Cardiac muscle cell (in vitro differentiated cells and primary cell): ENCODE measurements at places on chromosomes 1 and 21. TPM values are rescaled to one million over a fixed set of nuclear protein-coding genes. Genes with fewer than 3 reads are reported as not detected.

Gene ETV3L
- total RNA-seq: not detected in 2 replicates

Gene CFHR2
- not detected in 2 replicates for total RNA-seq

Gene KRTAP10-10
- not detected in 2 replicates for total RNA-seq

Gene S100A3
- total RNA-seq: 1.8 TPM in 1 of 2 replicates, not detected in the other

Gene MTARC2
- total RNA-seq: 36.4 and 38.1 TPM in 2 replicates

Gene FMO1
- not detected in 2 replicates for total RNA-seq

Gene ERICH3
- total RNA-seq: 0.14 and 0.15 TPM in 2 replicates

Gene KCNJ9
- total RNA-seq: 0.03 and 0.11 TPM in 2 replicates

Gene HMCN1
- 19.2 and 28.5 TPM in 2 replicates for total RNA-seq
